ENCODE measurements at places on chromosomes 4 and X. TPM values are rescaled to one million over a fixed set of nuclear protein-coding genes. Genes with fewer than 3 reads are reported as not detected.

GRCh38 chr4:18197467-18197866, 175.9 kb upstream of the LCORL start:
- H3K36me3 ChIP-seq: no peaks in the 10 kb centered on the region
- H3K4me3 ChIP-seq: no peak overlapping the region
- no peak for DNase-seq

GRCh38 chrX:119880552-119881437, 9.2 kb downstream of the NDUFA1 start:
- H3K27ac ChIP-seq: no peak overlapping the region
- DNase-seq: peak; percentile 35
- 0 out of 2 replicates have a peak, but pooled peaks cover 4% of the 10 kb centered on the region for H3K36me3 ChIP-seq
- no peaks in the 10 kb centered on the region for H3K27me3 ChIP-seq

The CPLX1 gene
- 1.2 TPM for total RNA-seq

The TRPC5OS gene
- not detected for total RNA-seq

DNA sequence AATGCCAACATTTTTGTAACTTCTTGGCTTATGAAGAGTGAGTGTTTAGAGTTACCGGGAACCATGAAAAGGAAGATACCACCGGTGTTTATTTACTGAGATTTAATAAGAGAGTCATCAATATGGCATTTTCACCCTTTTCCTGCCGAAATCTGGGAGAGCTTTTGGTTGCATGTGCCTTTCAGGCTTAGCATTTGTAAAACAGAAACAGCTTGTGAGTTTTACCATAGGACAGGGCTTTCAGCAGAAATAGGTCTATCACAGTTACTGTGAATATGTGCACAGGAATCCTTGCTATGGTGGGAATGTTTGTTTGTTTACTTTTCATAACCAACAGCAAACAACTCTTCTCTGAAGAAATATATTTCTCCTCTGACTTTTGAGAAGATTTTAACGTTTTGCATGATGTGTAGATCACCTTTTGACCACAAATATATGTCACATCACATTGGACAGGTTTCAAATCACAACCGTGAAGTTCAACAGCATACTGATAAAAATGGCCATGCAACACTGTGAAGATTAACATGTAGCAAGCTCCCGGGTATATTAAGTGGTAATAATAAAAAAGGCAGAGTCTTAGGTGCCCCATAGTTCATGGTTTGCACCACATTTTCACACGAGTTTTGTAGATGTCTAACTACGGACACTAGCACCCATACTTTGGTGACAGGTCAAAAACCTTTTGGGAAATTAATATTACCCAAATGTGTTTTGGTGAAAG, 21.3 kb downstream of the ARHGAP24 start:
- H3K27ac ChIP-seq: no peak overlapping the region
- peaks cover 10% of the 10 kb centered on the region for H3K4me1 ChIP-seq
- no peaks in the 10 kb centered on the region for H3K27me3 ChIP-seq
- DNase-seq: no peak
- H3K36me3 ChIP-seq: no peaks in the 10 kb centered on the region

GRCh38 chr4:40333921-40334352, 1.2 kb upstream of the CHRNA9 start:
- H3K4me1 ChIP-seq: no peaks in the 10 kb centered on the region
- H3K27ac ChIP-seq: no peak overlapping the region
- H3K36me3 ChIP-seq: no peaks in the 10 kb centered on the region
- DNase-seq: no peak
- H3K4me3 ChIP-seq: no peak overlapping the region

DNA sequence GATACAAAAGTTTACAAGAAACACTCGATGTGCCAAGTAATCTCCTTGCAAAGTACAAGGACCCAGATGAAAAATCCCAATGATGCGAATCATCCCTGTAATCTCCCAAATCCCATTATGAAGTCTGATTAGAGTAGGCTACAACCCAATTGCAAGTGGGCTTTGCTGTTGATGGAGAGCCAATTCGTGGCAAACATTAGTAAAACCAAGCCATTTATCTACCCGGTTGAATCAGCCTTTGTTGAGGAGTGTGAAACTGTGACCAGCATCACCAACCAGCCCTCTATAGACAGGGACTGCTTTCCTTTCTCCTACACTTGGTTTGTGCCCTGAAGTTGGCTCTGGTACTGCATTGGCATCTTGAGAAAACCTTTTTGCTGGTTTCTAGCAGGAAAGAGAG, 1.2 kb upstream of the PRPS2 start:
- H3K36me3 ChIP-seq: no peaks in the 10 kb centered on the region
- DNase-seq: no peak
- H3K4me3 ChIP-seq: no peak overlapping the region
- H3K27me3 ChIP-seq: no peaks in the 10 kb centered on the region
- H3K4me1 ChIP-seq: no peaks in the 10 kb centered on the region

DNA sequence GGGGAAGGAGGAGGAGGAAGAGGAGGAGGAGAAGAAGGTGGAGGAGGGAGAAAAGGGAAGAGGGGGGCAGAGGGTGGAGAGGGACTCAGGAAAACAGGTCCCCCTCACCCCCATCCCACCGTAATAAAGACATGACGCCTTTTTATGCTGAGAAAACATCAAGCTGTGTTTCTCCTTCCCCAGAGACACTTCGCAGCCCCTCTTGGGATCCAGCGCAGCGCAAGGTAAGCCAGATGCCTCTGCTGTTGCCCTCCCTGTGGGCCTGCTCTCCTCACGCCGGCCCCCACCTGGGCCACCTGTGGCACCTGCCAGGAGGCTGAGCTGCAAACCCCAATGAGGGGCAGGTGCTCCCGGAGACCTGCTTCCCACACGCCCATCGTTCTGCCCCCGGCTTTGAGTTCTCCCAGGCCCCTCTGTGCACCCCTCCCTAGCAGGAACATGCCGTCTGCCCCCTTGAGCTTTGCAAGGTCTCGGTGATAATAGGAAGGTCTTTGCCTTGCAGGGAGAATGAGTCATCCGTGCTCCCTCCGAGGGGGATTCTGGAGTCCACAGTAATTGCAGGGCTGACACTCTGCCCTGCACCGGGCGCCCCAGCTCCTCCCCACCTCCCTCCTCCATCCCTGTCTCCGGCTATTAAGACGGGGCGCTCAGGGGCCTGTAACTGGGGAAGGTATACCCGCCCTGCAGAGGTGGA, 45.3 kb upstream of the SHOX start:
- no peaks in the 10 kb centered on the region for H3K27me3 ChIP-seq
- DNase-seq: no peak
- no peaks in the 10 kb centered on the region for H3K36me3 ChIP-seq
- H3K27ac ChIP-seq: no peak overlapping the region
- no peaks in the 10 kb centered on the region for H3K4me1 ChIP-seq
- no peak overlapping the region for H3K4me3 ChIP-seq

- no peak overlapping the region for H3K27ac ChIP-seq
- no peak for DNase-seq
- H3K36me3 ChIP-seq: no peaks in the 10 kb centered on the region
- H3K27me3 ChIP-seq: no peaks in the 10 kb centered on the region
Observed at GRCh38 chrX:11864171-11864570, 106.1 kb downstream of the MSL3 start.

- no peak overlapping the region for H3K27ac ChIP-seq
- H3K4me3 ChIP-seq: no peak overlapping the region
- H3K36me3 ChIP-seq: no peaks in the 10 kb centered on the region
- H3K27me3 ChIP-seq: no peaks in the 10 kb centered on the region
- no peaks in the 10 kb centered on the region for H3K4me1 ChIP-seq
Observed at GRCh38 chr4:16418814-16419213, 192.5 kb upstream of the TAPT1 start.

GRCh38 chr4:138567696-138568095, 325.5 kb upstream of the SLC7A11 start:
- no peaks in the 10 kb centered on the region for H3K27me3 ChIP-seq
- H3K4me3 ChIP-seq: no peak overlapping the region
- no peaks in the 10 kb centered on the region for H3K4me1 ChIP-seq
- no peaks in the 10 kb centered on the region for H3K36me3 ChIP-seq

The FHIP1A gene
- 0.28 TPM for total RNA-seq

DNA sequence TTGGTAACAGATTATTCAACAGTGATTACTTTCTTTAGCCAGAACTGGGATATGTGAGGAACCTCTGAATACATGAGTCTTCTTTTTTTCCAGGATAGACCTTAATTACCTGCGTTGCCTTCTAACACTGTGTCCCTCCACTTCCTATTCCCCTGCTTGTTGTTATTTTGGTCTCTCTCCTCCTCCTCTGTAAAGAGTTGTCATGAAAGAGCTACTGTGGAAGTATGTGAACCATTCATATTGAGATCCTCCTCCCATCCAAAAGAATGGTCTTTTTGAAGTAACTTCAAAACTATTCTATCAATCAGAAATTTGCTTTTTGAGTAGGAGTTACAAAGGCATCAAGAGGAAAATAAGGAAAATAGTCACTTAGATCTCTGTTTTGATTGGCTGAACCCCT, 420.0 kb upstream of the TENM3 start:
- H3K27ac ChIP-seq: no peak overlapping the region
- no peak overlapping the region for H3K4me3 ChIP-seq
- DNase-seq: no peak
- no peaks in the 10 kb centered on the region for H3K27me3 ChIP-seq
- no peaks in the 10 kb centered on the region for H3K4me1 ChIP-seq

- no peaks in the 10 kb centered on the region for H3K4me1 ChIP-seq
- H3K27me3 ChIP-seq: no peaks in the 10 kb centered on the region
- H3K36me3 ChIP-seq: no peaks in the 10 kb centered on the region
- no peak overlapping the region for H3K27ac ChIP-seq
- H3K4me3 ChIP-seq: no peak overlapping the region
Observed at GRCh38 chrX:9595174-9595573, 130.3 kb downstream of the TBL1X start.

All from GM12878 (cell line).